ENCODE measurements at places on chromosomes 12 and 14.

DNA sequence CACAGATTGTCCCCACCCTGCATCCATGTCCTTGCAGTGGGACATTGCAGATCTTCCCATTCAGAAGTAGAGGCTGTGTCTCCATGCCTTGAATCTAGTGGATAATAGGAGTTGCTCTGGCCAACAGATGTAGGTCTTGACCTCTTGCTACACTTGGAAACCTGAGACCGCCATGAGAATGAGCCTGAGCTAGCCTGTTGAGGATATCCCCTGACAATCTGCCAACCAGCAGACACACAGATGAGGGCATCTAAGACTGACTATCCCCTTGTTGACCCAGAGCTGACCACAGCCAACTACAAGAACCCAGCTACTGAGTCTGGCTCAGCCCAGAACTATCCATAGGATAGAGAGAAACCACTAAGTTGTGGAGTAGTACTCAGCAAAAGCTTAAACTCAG lies 161.1 kb upstream of the NOS1 start:
- DNase-seq = no peak

DNA sequence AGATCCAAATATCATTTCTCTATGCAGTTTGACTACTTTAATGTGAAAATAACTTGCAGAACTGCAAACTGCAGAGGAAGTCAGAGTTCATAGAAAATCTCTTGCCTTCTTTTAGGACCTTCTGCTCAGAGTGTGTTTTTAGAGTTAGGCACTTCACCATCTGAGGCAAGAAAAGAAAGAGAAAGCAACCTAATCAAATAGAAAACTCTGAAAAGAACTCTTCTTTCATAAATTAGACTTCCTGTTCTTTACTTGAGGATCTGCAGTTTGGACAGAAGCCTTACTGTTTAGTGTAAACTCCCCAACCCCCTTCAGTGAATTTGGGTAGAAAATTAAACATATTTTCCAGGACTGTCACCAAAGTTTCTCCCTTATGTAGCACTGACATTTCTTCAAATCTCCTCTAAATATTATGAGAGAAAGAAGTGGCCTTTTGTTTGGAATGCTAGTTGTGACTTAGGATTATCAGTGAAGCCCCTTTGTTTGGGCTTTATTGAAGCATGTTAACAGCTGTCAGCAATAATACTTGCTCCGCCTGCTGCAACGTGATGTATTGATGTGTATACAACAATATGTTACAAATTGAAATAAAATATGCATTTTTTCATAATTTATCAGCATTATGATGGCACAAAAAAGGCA lies 99.5 kb downstream of the PDZRN4 start:
- no peak for DNase-seq

GRCh38 chr14:61192989-61193388 lies 88.1 kb downstream of the TMEM30B start:
- DNase-seq = no peak

DNA sequence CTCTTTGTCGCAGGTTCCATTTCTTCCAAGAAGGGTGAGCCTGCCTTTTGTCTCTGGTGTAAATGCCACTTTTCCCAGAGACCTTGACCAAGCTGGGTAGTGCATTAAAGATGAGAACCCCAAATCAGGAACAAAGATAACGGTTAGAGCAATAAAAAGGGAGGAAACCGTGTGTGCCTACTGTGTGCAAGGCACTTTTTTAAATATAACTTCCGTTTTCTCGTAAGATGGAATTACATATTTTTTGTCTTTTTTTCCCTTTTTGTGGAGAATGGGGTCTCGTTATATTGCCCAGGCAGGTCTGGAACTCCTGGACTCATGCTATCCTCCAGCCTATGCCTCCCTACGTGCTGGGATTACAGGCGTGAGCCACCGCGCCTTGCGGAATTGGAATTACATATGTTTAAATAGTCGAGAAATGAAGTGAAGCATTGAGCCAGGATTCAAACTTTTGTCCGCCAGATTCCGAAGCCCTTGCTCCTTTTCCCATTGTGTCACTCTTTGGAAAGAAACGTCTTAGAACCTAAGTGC lies 506 bp upstream of the NABP2 start:
- no peak for DNase-seq

DNA sequence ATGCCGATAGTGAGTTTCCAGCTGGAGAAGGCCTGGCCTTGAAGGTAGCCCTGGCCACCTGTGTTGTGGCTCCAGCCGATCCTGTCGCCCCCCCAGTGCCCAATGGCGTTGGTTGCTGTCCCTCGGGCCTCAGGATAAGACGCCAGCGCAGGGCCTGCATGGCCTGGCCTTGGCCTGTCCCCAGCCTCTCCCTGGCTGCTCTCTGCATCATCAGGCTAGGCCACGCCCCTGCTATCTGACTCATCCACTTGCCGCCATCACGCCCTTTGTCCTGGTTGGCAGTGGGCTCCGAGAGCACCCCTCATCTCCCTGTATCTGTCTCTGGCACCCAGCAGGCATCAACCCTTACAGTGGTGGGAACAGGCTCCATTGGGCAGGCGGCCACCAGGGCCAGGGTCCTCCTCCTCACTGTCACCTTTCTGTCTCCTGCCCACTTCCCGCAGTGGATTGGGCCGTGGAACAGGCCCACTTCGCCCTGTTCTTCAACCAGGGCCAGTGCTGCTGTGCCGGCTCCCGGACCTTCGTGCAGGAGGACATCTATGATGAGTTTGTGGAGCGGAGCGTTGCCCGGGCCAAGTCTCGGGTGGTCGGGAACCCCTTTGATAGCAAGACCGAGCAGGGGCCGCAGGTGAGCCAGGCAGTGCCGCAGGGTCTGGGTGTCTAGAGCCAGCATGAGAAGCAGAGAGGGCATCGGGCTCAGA lies 25.6 kb downstream of the ALDH2 start:
- DNase-seq = no peak

- DNase-seq = no peak
Observed at GRCh38 chr14:96272777-96273473, 16.9 kb downstream of the BDKRB1 start.

GRCh38 chr14:42149609-42150261 lies 543.1 kb downstream of the LRFN5 start:
- no peak for DNase-seq

DNA sequence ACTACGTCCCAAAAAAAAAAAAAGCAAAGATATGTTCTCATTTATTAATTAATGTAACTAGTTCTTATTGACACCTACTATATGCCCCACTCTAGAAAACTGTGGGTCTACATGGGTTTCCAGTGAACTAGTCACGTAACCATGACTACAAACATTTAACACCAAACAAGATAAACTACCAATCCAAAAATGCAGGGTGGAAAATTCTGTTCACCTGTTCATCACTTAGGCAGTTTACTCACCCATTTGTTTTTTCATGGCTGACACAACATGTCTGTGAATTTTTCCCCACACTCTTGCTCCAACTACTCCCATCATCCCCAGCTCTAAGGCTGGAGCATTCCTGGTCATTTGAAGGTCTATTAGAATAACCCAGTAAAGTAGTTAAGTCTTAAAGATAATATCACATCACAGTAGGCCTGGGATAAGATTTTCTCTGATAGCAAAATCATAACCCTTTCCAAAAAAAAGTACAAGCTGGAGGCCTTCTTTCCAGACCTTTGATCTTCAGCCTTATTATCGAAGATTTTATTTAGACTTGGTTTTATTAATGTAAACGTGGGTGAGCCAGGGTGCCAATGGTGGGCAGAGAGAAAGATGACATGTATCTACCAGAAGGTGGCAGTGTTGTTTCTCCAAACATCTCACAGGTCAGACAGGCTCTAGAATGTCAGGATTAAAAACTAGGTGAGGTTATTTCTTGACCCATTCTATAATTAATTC lies 61.6 kb upstream of the DAAM1 start:
- peak; percentile 78 for DNase-seq

GRCh38 chr12:29039013-29039412 lies 110.1 kb upstream of the FAR2 start:
- no peak for DNase-seq

DNA sequence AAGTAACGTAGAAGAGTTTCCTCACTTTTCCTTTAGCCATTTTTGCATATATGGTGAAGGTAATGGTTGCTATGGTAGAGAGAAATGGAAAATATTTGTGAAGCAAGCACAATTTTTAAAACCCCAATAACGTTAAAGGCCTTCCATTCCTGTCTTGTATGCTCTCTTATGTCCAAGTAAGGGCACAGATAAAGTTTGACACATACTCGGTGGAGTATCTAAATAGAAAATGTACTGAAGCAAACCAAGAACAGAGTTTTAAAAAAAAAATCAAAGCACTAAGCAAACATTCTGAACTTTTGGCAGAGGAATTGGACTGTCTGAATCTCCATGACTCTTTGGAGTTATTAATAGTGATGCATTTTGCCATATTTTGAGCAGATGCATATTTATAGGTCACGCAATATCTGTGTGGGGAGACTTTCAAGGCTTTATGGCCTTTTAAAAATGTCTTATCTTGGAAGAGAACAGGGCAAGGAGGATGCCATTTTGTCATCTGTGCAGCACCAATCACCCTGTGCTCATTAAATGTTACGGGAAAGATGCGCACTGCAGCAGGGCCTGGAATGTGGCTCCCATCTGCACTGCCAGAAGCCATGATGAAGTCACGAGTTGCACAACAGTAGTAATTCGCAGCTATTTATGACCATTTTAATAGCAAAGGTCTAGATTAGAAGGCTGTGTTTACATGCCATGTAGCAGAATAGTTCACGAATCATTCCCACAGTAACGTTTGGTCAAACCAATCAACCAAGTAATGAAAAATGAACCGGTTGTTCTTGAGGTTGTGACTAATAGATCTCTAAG lies 23.3 kb upstream of the AMIGO2 start:
- DNase-seq = no peak

DNA sequence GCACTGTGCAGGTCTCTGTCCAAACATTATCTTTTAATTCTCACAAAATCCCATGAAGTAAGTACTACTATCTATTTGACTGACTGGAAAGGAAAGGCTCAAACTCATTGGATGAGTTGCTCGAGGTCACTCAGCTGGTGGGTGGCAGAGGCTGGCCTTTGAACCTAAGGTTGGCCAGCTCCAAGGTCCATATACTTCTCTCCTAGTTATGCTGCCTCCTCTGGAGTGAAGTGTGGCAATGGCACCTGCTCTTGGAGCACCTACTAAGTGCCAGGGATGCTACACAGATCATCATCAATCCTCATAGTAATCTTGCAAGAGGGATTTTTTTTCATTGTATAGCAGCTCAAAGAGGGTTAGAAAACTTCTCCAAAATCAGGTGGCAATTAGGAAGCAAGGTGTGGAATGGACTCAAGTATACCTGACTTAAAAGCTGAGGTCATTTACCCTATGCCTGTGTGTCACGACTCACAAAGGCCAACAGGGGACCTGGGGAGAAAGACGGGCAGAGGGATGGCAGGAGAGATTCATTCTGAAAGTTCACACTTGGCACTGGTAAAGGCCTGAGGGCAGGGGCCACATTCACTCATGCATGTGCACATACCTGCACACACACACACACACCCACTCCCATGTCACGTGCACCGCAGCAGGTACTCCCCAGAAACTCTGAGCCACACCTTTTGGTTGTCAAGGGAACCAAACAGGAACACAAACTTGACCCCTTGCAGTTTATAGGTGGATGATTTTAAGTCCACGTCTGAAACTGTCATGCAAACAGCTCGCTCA lies 146.4 kb downstream of the FOXN3 start:
- DNase-seq = no peak

DNA sequence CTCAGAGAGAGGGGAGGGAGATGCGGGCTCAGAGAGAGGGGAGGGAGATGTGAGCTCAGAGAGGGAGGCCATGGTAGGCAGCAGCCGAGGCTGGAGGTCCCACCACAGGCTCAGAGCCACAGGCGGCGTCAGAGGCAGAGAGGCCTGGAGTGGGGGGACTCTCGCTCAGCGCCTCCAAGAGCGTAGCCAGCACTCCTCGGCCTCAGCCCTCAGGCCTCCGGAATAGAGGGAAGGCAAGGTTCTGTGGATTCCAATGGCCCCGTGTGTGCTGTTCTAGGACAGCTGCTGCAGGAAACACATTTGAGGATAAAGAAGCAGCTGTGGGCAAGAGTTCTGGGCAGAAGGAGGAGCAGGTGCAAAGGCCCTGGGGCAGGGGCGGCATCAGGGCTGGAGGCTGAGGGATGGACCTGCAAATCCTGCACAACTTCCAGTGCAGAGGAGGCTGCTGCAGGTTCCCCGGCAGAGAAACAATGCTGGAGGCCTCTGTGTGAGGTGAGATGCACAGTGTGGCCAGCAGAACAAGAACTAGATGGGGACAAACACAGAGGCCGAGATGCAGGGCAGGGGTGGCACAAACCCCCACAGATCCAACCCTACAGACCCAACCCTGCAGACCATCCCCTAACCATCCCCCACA lies 59.1 kb upstream of the GALNT9 start:
- no peak for DNase-seq

DNA sequence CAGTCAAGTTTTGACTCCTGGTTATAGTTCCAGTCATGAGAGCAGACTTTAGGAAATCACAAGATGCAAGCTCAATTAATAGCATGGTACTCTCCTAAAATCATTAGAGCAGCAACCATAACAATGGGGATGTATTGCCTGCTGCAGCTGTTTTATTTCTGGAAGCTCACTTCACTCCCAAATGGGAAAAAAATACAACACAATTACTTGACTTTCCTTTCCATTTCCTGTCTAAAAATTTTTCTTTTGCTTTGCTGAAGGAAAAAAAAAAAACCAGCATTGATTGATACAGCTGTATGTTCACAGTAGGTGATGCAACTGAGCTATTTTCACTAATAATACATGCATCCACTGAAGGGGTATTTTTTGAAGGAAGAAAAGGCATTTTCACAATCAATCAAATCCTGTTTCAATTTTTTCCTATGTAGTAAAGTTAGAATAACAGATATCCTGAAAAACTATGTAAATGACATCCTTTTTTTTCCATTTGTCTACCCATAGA lies 143.9 kb upstream of the NOVA1 start:
- no peak for DNase-seq

DNA sequence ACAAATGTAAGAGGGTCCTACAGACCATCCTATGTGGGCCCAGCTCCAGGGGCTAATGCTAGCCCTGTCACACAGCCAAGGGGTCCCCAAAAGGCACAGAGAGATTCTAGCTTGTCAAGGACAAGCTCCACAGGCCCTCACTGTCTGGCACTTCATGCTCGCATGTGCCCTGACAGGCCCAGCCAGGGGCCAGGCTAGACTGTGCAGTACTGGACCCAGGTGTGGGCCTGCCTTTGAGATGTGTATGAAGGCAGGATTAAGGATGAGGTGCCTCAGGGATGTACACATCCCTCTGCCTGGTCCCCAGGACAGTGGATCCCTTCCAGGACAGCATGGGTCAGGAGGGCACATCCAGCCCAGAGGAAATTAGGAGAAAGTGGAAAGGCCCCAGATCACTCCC lies 57.8 kb downstream of the VWF start:
- DNase-seq = no peak

GRCh38 chr12:109378569-109378968 lies 30.9 kb downstream of the MYO1H start:
- DNase-seq = no peak

All from urothelium cell line (cell line).